ENCODE measurements at places on chromosomes 11 and 22. TPM values are rescaled to one million over a fixed set of nuclear protein-coding genes. Genes with fewer than 3 reads are reported as not detected.

Gene MUC5AC
- total RNA-seq = not detected

Gene PLEKHB1
- total RNA-seq = 33.5 TPM

Gene EED
- 15.7 TPM for total RNA-seq

Gene RIMBP3C
- total RNA-seq = 3.2 TPM

Gene P2RY6
- total RNA-seq = 0.39 TPM

Gene DGAT2
- 36.4 TPM for total RNA-seq

Gene SYT8
- total RNA-seq = not detected

Gene LMO1
- total RNA-seq = 0.45 TPM

Gene OR8J3
- not detected for total RNA-seq

Gene KCNJ5
- 67.5 TPM for total RNA-seq
